Esophagus squamous epithelium (tissue), 5 donors: ENCODE measurements at places on chromosomes 3 and 15. TPM values are rescaled to one million over a fixed set of nuclear protein-coding genes. Genes with fewer than 3 reads are reported as not detected.

ITIH3 gene
- total RNA-seq = not detected

- H3K4me3 ChIP-seq = no peak overlapping the region
- H3K36me3 ChIP-seq = no peaks in the 10 kb centered on the region
- H3K4me1 ChIP-seq = peaks cover 10% of the 10 kb centered on the region
Measured at GRCh38 chr3:39260957-39261356, 18.9 kb downstream of the CX3CR1 start.

GRCh38 chr15:60928970-60929369 lies 300.1 kb downstream of the RORA start:
- no peak for DNase-seq
- H3K36me3 ChIP-seq = no peaks in the 10 kb centered on the region
- H3K4me3 ChIP-seq = no peak overlapping the region
- peaks cover 4% of the 10 kb centered on the region for H3K4me1 ChIP-seq

- no peak overlapping the region for H3K4me3 ChIP-seq
- no peaks in the 10 kb centered on the region for H3K36me3 ChIP-seq
- H3K27ac ChIP-seq = no peak overlapping the region
- no peaks in the 10 kb centered on the region for H3K27me3 ChIP-seq
- no peak for DNase-seq
Measured at GRCh38 chr3:181917027-181917426, 205.3 kb downstream of the SOX2 start.

DNA sequence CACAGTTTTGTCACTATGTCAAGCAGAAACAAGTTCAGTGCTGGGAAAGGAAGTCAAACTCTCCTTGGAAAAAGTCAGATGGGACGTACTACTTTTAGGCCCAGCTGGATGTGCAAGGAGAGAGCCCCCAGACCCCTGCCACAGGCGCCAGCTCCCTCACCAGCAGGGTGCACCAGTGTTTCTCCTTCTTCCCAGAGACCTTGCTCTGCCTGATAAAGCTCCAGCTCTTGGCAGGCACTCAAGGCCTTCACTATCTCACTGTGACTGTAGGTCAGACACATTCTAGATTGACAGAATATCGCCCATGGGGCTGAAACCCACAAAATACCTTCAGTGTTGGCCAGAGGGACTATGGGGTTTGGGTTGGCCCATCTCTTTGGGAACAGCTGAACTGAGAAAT lies 54.8 kb upstream of the CHRNB4 start:
- DNase-seq = no peak
- peaks cover 16% of the 10 kb centered on the region for H3K4me1 ChIP-seq
- no peaks in the 10 kb centered on the region for H3K36me3 ChIP-seq
- H3K4me3 ChIP-seq = no peak overlapping the region
- no peaks in the 10 kb centered on the region for H3K27me3 ChIP-seq

MAN2A2 gene
- 11.7 TPM for total RNA-seq

LMAN1L gene
- total RNA-seq = not detected
